ENCODE measurements at places on chromosomes 13 and 19. TPM values are rescaled to one million over a fixed set of nuclear protein-coding genes. Genes with fewer than 3 reads are reported as not detected.

ZNF813 gene
- 2.1 TPM for total RNA-seq

NXNL1 gene
- total RNA-seq = not detected

COL4A2 gene
- 1,110 TPM for total RNA-seq

SLITRK1 gene
- not detected for total RNA-seq

NLRP4 gene
- not detected for total RNA-seq

DCAF15 gene
- 16.2 TPM for total RNA-seq

CYP4F2 gene
- total RNA-seq = not detected

SIGLEC5 gene
- total RNA-seq = not detected

TMEM255B gene
- total RNA-seq = 1.1 TPM

GIPC3 gene
- 0.32 TPM for total RNA-seq

MYO16 gene
- 0.16 TPM for total RNA-seq

TEX29 gene
- not detected for total RNA-seq

Measured in cardiac atrium fibroblast (primary cell).